ENCODE measurements at places on chromosomes 7 and 10.

DNA sequence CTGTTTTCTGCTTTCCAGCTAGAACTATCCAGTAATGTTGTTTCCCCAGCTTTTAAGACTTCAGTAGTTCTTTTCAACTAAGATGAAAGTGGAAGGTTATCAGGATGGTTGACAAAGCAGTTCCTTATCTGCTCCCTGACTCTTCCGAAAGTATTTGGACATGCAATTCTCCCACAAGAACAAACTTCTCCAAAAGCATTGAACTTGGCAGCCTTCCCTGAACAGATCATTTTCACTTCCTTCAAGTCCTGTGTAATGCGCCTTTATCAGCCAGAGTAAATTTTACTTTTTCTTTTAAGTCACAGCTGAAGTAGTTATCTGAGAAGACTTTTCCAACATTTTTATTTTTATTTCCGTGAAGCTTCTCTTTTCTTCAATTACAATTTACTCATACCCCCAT lies 39.7 kb downstream of the CDC14C start:
- DNase-seq = no peak

- no peak for DNase-seq
Observed at GRCh38 chr10:7792541-7792940, 4.6 kb downstream of the ATP5F1C start.

GRCh38 chr10:19839552-19839951 lies 23.3 kb downstream of the PLXDC2 start:
- DNase-seq = no peak

DNA sequence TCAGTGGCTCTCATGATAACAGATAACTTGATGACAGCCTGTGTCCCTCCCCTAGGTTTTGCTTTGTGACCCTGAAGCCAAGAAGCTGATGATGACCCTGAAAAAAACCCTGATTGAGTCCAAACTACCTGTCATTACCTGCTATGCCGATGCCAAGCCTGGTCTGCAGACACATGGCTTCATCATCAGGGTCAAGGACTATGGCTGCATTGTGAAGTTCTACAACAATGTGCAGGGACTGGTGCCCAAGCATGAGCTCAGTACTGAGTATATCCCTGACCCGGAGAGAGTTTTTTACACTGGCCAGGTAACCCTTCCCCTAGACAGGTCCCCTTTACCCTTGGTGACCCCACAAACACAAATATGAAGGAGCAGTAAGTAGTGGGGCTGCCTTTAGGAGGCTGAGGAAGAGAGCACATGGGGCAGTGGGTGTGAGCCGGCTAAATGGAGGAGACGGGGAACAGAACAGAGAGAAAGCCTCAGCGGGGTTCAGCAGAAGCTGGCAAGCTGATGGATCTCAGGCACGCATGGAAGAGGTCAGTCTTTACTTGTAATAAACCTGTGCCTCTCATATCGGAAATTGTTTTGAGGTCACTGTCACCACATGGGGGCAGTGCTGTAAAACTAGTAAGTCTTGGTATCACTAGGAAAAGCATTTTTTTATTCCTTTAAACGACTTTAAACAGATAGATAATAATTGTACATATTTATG lies 20.2 kb downstream of the PDCD11 start:
- peak; percentile 81 for DNase-seq

GRCh38 chr7:51590746-51591145 lies 274.1 kb upstream of the COBL start:
- no peak for DNase-seq
